ENCODE measurements at places on chromosomes 3 and 15.

DNA sequence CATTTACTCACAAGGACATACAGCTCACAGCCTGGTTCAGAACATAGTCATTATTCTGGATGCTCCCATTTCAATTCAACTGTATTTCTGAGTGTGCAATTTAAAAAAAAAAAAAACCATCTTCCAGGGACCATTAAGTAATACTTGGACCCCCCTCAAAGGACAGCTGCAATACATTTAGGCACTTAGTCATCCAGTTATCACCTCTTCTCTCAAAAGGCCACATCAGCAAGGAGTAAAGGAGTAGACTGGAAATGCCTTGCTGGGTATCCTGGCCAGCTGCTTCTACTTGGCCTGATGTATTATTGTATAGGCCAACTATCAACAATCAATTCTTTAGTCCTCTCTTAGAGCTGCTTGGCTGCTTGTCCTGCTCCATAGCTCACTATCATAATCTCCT, 211.4 kb upstream of the SETMAR start:
- DNase-seq, result no peak

GRCh38 chr15:26037369-26037768, 174.2 kb upstream of the ATP10A start:
- no peak for DNase-seq

DNA sequence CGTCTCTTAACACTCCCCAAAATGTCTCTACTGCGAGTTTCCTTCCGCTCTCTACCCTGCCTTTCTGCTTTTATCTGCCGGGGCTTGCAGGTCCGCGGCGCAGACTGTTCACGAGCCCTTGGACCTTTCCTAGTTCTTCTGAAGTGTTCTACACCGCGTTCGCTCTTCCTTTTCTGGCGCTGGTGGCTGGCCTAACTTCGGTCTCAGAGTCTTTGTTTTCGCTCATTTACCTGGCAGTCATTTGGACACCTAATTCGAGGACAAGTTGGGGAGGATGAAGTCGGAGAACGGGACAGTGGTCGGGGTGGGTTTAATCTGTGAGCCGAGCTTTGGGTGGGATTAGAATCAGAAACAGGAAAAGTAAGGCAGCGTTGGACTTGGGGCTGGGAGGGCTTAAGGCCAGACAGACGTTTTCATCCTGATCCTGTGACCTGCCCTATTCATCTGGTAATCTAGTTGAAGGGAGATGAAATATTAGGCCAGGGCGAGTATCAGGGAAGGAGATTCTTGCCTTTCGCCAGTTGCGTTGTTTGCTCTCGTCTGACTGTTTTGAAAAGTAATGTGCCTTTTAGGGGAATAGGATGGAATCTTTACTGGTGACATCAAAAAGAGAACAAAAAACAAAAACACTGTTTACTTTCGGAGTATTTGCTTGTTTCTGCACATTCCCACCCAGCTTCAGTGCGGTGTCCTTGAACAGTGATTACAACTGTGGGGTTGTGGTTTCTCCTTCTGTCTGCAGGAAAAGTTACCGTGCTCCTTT, 1.8 kb downstream of the DIPK2A start:
- DNase-seq, result no peak

GRCh38 chr3:72247126-72247525, 462.2 kb upstream of the PROK2 start:
- DNase-seq, result no peak

DNA sequence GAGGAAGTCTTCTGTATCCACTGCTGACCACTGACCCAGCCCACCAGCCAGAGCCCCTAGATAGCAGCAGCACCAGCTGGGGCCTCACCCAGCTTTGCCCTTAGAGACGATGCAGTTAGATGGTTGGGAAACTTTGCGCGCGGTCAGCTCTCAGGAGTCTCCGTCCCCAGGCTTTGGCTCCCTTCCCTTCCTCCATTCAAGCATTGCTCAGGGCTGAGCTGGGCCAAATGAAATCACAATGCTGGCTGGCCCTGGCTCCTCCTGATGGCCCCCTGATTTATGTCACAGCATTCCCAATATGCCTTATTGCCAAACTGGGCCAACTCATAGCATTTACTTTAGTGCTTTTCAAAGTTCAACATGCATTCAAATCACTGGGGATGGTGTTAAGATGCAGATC, 34.6 kb upstream of the RHCG start:
- DNase-seq, result no peak
